ENCODE measurements at places on chromosomes 3 and 15.

DNA sequence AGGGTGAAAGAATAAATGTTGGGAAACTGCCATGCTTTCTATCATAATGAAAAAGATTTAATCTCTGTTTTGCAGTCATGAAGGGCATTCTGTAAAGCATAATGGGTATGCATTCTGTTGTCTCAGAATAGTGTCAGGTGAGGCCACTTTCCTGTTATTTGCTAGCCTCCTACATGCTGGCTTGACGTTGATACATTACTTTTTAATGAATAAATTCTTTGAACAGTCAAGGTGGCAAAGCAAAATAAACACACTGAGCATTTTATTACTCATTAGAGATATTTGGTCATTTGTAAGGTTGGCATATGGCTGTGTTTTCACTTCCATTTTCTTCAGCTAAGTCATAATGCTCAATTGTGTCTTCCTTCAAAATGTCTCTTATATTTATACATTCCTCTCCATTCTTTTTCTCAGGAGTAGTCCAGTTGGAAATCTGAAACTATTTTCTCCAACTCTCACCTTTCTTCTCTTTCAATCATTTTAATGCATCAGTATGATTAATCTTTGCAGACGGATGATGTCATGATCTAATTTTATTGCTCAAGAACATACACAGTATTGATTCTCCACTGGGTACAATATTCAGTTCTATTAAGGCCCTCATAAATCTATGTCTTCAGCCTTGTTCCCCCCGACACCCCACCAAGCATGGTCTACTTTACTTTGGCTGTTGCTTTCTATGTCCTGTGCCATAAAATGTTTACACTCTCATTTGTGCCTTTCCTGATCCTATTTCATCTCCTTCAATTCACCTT lies 290.7 kb downstream of the GBE1 start:
- no peak for DNase-seq

GRCh38 chr3:154684440-154684839 lies 254.4 kb upstream of the GPR149 start:
- DNase-seq, result no peak

DNA sequence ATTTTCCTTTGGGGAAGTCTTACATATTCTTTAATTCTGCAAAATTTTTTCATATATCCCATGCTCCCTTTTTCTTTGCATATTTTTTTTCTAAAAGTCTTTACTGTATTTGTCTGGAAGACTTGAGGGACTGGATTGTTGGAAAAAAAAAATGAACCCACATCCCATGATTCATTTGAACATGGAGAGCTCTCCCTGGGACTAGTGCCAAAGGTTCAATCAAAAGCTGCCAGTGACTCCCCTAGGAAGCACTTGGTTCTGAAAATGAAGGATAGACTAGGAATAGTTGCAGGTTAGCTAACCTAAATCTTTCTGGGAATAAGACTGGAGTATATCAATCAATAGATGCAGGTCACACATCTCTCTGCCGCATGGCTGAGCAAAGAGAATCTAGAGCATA lies 16.4 kb upstream of the BNC1 start:
- DNase-seq, result no peak

GRCh38 chr3:31027191-31027761 lies 132.8 kb upstream of the GADL1 start:
- no peak for DNase-seq

- no peak for DNase-seq
These were observed 509.1 kb downstream of the TUSC7 start for GRCh38 chr3:117218641-117219048.

- DNase-seq, result no peak
These were observed 631.6 kb upstream of the EPHA6 start for GRCh38 chr3:96182756-96183155.

- no peak for DNase-seq
These were observed 2.5 kb downstream of the CFAP92 start for GRCh38 chr3:128991355-128991895.

DNA sequence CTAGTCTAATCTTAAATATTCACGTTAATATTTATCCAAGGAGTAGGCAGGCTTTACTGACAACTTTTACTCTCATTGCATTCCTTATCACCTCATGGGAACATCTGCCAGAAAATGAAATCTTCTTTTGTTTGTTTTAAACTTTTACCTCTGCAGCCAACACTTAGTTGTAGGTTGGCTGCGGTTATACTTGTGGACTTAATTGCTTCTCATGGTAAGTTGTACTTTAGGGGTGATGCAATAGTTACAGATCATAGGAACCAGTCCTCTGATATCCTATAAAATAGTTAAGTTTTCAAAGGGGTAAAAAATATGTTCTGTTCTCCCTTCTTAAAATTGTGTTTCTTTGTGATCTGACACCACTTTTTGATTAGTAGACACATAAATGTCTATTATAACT lies 321.9 kb downstream of the ZPLD1 start:
- DNase-seq, result no peak

GRCh38 chr15:51281368-51281967 lies 56.9 kb downstream of the CYP19A1 start:
- no peak for DNase-seq

- no peak for DNase-seq
These were observed 37.7 kb upstream of the SLC41A3 start for GRCh38 chr3:126121632-126122031.

GRCh38 chr3:141039589-141039988 lies 11.6 kb upstream of the SPSB4 start:
- DNase-seq, result no peak

DNA sequence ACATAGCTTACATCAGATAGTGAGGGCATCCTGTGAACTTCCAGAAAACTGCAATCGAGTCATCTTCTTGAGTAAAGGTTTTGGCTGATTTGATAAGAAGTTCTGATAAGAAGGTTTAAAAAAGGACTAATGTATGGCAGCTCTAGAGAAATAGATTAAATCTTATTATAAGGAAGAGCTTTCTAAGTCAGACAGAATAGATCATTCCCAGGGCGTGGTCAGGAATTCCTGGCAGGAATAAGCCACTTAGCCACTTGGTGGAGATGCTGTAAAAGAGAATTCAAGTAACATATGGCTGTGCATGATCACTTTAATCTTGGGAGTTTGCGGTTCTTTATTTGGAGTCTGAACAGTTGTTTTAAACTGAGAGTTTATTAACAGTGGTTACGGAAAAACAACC lies 17.4 kb downstream of the PGBD4 start:
- DNase-seq, result no peak

- no peak for DNase-seq
These were observed 59.2 kb upstream of the C15orf39 start for GRCh38 chr15:75142499-75142898.

DNA sequence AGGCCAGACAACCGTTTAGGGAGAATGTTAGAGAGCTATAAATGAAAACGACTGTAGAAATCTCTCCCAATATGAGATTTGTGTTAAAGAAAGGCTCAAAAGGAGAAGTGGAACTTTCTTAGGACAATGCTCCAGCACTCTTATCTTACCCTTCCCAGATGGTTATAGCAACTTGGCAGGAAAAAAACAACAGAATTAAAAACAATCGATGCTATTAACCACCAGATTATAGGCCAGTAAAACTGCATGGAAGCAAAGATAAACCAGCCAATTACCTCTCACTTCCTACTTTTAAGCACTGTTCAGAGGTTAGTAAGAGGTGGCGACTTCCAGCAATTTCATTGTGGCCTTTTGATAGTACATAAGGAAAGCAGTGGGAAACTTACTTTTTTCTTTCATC lies 72.9 kb downstream of the TMCC1 start:
- DNase-seq, result no peak

- no peak for DNase-seq
These were observed 5.4 kb downstream of the MEX3B start for GRCh38 chr15:82040390-82040789.

DNA sequence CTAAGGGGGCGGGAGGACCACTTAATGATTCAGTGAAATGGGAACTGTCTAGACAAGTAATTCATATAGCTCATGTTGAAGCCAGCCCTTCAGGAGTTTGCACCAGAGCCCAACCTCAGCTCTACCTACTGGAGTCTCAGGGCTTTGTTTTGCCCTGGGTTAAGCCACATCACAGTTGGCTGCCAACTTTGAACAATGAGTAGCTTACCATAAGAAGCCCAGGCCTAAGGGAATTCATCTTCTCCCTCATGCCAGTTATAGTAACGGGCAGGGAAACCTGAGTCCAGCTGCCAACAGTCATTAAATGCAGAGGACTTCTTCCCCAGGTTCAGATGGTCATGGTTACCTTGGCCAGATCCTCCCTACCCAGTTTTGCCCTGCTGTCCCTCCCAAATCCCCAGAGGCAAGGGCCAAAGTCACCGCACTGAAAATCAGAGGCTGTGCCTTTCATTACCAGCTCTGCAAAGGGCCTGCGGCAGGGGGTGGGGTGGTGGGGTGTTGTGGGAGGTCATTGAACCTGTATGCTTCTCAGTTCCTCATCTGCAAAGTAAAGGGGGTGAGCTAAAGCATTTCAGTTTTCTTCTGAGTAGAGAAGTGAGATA lies 302.2 kb upstream of the NR2E3 start:
- DNase-seq, result no peak

DNA sequence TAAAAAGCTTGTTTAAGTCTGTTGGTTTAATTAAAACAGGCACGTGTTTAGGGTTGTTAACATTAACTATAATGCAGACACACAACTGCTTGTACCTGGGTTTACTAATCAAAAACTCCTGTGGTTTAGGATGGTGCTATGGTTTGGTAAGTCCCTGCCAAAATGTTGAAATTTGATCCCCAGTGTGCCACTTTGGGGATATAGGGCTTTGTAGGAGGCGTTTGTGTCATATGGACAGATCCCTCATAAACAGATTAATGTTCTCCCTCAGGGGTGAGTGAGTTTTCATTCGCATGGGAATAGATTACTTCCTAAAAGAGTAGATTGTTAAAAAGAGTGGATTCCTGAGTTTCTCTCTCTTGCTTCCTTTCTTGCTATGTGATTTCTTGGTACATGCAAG lies 18.7 kb upstream of the GK5 start:
- DNase-seq, result no peak

DNA sequence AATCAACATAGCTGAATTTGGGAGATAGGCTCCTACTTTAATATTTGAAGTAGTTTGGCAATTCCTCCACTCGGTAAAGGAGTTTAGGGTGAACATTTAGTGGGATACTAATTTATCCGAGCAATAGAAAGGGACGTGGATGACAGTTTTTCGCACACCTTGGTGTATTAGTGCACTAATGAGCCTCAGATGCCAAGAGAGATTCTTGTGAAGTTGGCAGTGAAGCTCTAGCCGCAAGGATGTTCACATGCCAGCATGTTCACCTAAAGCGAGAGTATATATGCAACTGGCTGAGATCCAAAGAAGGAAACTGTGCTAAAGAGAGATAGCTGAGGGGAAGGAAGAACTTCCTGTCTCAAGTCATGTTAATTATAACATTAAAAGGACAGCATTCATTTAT lies 58.5 kb downstream of the TGFBR2 start:
- no peak for DNase-seq

DNA sequence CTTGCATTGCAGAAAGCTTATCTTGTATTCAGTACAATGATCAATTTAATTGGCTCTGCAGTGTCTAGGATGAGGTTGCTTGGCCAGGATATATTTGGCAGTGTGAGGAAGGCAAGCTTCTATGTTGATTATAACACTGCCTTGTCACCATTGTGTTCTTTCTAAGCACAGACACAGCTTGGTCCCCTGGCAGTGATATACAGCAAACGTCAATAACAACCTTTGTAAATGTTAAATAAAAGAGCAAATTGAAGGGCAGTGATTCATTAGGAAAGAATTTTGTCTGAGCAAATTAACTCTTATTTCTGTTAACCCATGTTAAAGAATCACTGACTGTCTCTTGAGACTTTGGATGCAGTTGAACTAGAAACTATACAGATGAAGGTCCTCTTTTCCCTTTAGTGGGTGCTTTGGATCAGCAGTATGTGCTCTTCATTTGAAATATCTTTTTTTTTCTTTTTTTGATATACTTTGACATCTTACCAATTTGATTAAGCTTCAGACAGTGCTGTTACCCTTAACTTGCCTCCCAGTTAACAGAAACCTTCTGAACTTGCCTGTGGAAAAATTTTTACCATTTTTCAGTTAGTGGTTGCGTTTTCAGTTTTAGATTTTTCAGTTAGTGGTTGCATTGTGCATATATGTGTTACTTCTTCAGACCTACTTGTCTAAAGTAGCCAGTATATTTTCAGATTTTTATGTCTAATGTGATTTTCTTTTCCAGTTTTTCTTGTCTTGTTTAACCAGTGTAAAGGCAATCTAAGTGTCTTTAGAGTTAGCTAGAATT lies 199.8 kb downstream of the TCF12 start:
- DNase-seq, result no peak

- DNase-seq, result no peak
These were observed 22.7 kb upstream of the IREB2 start for GRCh38 chr15:78415284-78415683.

- no peak for DNase-seq
These were observed 45.6 kb downstream of the NMD3 start for GRCh38 chr3:161266731-161267150.

GRCh38 chr3:45826321-45826720 lies 15.6 kb downstream of the LZTFL1 start:
- no peak for DNase-seq

GRCh38 chr3:165814380-165814779 lies 22.8 kb downstream of the BCHE start:
- DNase-seq, result no peak

GRCh38 chr15:75577401-75578172 lies 1.5 kb downstream of the PTPN9 start:
- no peak for DNase-seq

- no peak for DNase-seq
These were observed 105.1 kb upstream of the FRMD4B start for GRCh38 chr3:69490971-69491370.

DNA sequence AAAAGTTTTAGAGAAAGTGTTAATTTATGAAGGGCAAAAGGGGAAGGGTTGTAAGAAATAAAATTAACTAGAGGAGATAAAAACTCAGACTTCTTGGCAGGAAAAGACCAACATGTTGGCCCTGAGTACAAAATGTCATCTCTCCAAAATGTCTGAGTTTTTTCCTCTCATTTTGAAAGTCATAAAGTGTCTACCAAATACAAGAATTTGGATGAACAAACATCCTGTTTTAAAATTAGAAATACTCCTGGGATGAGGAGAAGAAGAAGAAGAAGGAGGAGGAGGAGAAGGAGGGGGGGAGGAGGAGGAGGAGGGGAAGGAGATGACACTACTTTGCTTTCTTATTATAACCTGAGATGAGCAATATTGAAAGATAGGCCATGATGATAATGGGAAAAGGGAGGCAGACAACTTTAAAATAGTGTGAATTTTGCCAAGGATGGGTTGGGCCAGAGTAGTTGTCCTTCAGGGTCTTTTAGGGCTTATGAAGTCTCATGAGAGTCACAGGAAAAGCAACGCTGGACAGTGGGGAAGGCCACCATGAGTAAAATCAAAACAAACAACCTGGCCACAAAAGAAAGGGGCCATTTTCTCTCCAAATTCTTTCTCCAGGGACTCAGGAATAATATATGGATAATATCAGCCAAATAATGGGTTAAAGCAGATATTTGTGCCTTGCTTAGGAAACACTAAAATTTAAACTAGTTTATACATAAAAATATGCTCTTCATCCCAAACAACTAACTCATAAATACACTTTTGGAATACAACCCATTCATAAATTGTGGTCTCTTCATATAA lies 632.9 kb downstream of the EPHA3 start:
- no peak for DNase-seq

GRCh38 chr3:184525337-184526087 lies 36.1 kb upstream of the EPHB3 start:
- DNase-seq, result no peak

GRCh38 chr3:140323561-140323960 lies 354.3 kb upstream of the TRIM42 start:
- no peak for DNase-seq

Data from stimulated activated CD8-positive, alpha-beta memory T cell treated with anti-CD3 and anti-CD28 coated beads, Interleukin-7, amount 100 ng/mL, for 24 hours (primary cell).